Stimulated activated CD4-positive, alpha-beta T cell treated with anti-CD3 and anti-CD28 coated beads, Interleukin-1b, Interleukin-23, amount 100 ng/mL, for 1 hour (primary cell): ENCODE measurements at places on chromosomes 2 and 18.

GRCh38 chr2:165891345-165891744, 62.2 kb downstream of the TTC21B start:
- no peak for DNase-seq

- no peak for DNase-seq
These were observed 28.7 kb downstream of the ZSWIM2 start for GRCh38 chr2:186820303-186820702.

DNA sequence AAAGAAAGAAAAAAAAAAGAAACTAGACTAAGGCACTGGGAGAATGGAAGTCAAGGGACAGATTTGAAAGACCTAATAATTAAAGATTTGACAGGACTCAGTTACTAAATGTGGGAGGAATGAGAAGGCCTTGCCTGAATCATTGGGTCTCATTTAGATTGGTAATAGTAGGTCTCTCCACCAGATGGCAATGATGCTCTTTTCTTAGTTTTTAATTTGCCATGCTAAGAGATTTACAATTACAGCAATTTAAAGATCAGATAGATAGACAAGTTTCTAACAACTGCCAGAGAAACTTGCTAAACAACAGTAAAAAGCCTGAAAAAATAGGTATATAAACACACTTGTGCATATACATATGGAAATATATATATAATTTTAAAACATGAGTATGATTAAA, 153.0 kb downstream of the TMEM247 start:
- DNase-seq: no peak

- DNase-seq: no peak
These were observed 201.6 kb downstream of the TRIB2 start for GRCh38 chr2:12918138-12918834.

- DNase-seq: no peak
These were observed 493 bp downstream of the UCN start for GRCh38 chr2:27307545-27308358.

DNA sequence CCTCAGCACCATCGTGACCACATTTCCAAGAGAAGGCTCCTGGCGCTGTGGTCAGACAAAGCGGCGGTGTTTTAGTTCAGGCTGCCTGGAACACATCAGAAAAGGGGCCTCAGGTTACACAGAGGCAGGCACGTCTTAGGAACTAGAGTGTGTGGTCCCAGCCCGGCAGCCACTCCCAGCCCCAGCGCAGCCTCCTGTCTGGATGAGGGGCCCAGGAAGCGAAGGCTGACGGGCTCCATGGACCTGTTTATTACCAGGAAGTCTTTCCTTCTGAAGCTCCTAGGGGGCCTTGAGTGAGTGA, 10.0 kb upstream of the GPR55 start:
- no peak for DNase-seq
